ENCODE measurements at places on chromosomes 4 and X.

- DNase-seq = peak; percentile 7
These were observed 65.4 kb downstream of the SOX3 start for GRCh38 chrX:140439476-140439875.

DNA sequence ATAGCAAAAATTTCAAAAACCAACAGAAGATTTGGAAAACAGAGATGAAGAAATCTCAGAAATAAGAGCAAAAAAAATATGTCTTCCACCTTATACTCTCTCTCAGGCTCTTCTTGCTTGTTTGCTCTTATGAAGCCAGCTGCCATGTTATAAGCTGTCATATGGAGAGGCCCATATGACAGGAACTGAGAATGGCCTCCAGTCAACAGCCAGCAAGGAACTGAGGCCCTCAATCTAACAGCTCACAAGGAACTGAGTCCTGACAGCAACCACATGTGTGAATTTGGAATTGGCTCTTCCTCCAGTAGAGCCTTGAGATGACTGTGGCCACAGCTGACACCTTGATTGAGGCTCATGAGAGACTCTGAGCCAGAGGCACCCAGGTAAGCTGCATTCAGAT, 51.3 kb upstream of the MAOA start:
- DNase-seq = no peak

DNA sequence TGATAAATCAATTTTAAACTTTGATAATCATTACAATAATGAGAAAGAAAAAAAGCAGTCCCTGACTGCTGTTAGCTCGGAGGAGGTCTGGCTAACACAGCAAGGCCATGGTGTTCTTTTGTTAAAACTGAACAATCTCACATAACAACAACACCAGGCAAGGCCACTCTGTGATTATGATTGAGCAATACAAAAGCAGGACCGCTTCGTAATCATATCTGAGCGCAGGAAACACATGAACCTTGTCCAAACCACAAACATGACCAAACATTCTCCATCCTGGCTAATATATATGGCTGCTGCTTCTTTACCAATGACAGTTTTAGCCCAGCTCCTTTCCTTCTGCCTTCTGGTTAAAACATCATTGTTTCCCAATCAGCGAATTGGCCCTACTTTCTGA, 76.8 kb upstream of the DDX53 start:
- no peak for DNase-seq

DNA sequence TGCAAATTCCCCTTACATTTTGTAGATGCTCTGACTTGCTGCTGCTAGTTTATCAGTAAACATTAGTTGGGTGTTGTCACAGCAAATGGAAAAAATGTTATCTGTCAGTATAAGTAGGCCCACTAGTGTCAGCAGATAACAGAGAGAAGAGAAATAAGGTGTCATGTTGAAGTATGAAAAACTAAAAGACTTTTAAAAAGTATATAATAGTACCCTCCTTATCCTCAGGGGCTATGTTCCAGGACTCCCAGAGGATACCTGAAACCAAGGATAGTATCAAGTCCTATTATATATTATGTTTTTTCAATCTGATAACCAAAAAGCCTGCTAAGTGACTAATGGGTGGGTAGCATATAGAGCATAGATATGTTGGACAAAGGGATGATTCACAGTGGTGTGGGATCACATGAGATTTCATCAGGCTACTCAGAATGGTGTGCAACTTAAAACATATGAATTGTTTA, 11.6 kb upstream of the BMP2K start:
- no peak for DNase-seq

DNA sequence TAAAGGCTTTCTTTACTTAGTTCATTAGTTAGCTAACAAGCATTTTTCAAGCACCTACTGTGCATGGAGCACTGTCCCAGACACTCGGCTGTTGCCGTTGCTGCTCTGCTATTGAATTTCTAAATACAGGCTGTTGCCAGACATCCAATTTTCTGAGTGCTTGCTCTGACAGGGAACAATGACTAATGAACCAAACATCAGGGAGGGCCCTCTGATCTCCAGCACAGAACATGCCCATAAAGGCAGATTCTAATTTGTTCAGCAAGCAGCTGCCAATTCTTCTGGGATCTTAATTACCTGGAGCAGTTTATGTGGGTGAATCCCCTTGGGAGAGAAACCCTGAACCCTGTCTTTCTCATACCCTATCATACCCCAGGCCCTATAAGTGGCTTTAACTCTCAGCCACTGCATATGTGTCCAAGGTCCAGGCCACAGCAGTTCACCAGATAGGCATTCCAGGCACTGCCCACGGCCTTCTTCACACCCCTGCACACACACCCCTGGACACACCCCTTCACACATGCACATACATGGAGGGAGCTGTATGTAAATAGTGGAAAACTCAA, 27.9 kb downstream of the TSC22D3 start:
- DNase-seq = peak; percentile 43

- no peak for DNase-seq
These were observed 227.3 kb upstream of the TET2 start for GRCh38 chr4:104919406-104919805.

- DNase-seq = no peak
These were observed 4.6 kb upstream of the CLDN24 start for GRCh38 chr4:183326853-183327252.

DNA sequence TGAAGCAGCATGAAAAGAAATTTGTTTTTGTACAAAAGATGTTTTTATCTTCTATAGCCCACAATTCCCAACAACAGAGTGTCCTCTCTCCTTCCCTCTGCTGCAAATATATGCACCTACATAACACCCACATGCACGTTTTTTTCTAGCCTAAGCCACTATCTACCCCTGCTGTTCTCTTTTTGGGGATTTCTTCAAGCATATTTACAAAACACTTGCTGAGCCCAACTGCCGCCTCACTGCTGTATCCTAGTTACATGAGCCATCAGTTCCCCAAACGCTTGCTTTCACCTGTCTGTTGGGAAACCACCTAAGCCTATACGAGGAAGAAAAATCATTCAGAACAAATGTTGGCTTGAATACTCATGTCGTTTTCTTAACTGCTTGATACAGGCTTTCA, 127.2 kb downstream of the CHRNA9 start:
- DNase-seq = no peak
